ENCODE measurements at places on chromosomes 12 and 14.

- no peak for DNase-seq
Observed at GRCh38 chr12:54258201-54258681, 21.7 kb downstream of the CBX5 start.

- DNase-seq, result no peak
Observed at GRCh38 chr12:26854031-26854390, 21.0 kb upstream of the ITPR2 start.

- DNase-seq, result peak; percentile 22
Observed at GRCh38 chr12:68565391-68565903, 45.3 kb upstream of the RAP1B start.

GRCh38 chr14:73884438-73885190 lies 2.0 kb upstream of the ZNF410 start:
- no peak for DNase-seq

- DNase-seq, result no peak
Observed at GRCh38 chr12:93860668-93861373, 183.6 kb downstream of the CRADD start.

GRCh38 chr12:132834181-132834711 lies 5.6 kb upstream of the GOLGA3 start:
- no peak for DNase-seq

- no peak for DNase-seq
Observed at GRCh38 chr12:75651342-75651695, 139.9 kb upstream of the KRR1 start.

DNA sequence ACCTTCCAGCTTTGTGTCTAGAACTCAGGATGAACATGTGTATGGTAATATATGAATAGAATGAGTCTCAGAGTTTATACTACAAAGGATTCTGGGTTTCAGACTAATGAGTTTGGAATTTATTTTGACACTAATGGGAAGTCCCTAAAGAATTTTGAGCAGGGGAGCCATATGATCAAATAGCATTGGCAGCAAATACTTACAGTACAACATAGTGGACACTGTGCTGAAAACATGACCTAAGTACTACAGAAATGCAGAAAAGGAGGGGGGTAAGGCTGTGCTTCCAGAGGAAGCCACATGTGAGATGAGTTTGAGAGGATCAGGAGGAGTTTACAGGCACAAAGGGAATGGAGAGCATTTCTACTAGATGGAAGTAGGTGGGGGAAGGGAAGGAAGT lies 225.8 kb downstream of the C12orf42 start:
- DNase-seq, result no peak

DNA sequence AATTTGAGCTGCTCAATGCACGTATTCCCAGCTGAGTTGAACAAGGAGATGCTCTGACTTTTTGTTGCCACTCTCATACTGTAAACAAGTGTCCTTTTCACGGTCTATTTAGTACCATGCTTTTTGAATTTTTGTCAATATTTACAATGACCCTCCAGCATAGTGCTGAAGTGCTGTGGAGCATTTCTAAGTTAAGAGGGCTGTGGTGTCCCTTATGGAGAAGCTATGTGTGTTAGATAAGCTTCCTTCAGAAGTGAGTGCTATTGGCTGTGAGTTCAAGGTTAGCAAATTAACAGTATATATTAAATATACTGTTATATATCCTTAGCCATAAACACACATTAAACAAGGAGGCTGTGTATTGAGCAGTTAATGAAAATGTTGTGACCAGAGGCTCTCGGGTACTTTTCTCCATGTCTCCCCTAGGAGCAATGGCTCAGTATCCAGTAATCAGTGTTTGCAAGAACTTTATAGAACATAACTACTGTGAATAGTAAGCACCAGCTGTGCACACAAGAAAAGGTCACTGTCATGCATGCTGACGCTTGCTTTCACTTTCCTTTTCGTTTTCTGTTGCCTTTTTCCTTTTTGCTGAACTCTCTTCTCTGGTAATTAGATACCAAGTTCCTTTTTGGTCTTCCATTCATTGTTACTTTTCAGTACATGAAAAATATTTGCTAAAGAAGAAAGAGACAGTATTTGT lies 187.2 kb upstream of the NEDD1 start:
- DNase-seq, result no peak

- no peak for DNase-seq
Observed at GRCh38 chr14:77318006-77318553, 2.6 kb downstream of the POMT2 start.

DNA sequence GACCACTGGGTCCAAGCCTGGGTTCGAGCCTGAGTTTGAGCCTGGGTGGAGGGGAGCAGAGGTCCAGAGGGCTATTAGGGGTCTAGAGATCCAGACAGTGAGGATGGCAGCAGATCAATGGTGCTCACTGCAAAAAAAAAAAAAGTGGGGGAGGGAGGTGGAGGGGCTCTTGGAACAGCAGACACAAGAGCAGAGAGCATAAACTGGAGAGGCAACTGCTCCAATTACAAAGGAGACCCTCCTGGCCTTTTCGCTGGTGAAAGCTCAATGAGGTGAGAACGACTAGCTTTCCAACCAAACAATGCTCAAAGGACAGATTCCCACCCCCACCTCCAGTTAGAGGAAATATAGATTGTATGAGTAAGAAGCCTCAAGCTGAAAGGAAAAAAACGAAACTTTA lies 124.2 kb upstream of the TSPAN8 start:
- DNase-seq, result no peak

DNA sequence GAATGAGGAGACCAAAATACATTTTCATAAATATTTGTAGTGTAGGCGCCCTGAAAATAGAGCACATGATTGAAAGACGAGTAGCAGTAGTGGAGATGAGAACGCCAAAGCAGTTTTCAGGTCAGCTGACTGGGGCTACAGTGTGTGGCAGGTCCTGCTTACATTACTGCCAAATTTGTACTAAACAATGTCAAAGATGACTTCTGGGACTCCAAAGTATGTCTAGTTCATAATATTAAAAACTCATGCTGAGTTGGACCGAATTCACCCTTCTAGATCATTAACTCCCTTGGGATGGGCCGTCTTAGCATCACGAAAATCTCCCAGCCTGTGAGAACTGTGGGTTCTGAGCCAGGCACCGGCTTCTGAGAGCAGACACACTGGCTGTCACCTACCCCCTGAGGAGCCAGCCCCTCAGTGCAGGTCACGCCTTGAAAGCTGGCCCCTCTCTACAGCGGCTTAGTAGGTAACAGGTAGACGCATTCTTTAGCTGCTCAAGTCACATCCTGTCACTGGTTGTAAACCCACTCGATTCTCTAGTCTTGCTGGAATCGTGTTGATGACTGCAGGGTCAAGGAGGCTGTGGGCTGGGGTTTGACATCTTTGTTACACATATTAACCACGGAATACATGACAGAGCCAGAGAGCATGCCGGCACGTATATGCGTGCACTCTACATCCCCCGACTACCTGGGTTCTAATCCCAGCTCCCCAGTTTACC lies 210.4 kb downstream of the ETV6 start:
- DNase-seq, result no peak

- DNase-seq, result no peak
Observed at GRCh38 chr12:76848132-76848531, 30.7 kb downstream of the CSRP2 start.

DNA sequence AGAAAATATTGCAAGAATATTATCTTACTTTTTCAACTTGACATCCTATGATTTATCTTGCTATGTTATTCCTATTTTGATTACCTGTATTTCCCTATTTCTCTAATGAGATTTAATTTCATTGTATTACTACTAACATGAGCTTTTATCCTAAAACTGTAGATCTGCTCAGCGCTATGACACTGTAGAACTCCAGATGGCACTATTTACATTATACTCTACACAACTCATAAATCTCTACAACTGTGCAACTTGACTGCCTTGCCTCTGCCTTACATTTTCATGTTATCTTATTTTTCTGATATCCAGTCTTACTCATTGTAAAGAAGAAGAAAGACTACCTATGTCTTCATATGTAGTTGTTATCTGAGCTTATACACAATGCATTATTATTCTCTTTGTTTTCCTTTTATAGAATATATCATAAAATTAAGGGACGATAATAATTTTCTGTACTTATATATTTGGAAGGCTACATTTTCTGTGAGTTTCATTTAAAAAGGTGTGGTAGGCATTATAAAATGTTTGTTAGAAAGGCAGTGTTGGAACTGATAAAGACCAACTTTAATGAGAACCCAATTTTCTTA lies 24.1 kb downstream of the NUP37 start:
- no peak for DNase-seq

DNA sequence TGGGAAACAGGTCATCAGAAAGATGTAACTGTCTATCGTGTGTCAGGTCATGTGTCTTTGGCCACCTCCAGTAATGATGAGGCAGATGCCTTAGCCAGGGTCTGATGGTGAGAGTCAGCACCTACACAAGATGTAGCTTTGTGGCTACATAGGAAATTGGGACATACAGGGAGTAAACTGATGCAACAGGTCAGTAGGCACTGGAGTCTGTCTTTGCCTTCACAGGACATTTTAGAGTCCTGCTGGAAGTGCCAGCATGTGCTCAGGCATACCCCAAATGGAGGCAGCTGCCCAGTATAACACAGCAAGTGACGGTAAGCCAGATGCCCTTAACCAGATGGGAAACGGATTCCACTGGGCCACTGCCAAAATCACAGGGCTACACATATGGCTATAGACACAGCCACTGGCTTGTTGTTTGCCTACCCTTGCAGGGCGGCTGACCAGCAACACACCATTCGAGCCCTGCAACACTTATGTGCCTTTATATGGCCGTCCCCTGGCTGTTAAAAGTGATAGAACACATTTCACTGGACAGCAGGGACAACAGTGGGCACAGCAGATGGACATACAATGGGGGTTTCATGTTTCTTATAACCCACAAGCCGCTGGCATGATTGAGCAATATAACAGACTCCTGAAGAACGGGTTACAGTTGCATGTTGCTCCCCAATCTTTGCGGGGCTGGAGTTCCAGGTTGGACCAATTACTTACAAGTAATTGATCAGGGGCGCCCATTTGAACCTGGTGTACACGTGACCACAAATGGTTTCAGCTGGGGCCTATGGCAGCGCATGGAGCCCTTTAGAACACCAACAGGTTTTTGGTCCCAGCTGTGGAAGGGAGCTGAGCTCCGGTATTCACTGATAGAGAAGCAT lies 12.9 kb upstream of the RNASE12 start:
- no peak for DNase-seq

- no peak for DNase-seq
Observed at GRCh38 chr12:51941011-51941581, 10.4 kb upstream of the ACVR1B start.

DNA sequence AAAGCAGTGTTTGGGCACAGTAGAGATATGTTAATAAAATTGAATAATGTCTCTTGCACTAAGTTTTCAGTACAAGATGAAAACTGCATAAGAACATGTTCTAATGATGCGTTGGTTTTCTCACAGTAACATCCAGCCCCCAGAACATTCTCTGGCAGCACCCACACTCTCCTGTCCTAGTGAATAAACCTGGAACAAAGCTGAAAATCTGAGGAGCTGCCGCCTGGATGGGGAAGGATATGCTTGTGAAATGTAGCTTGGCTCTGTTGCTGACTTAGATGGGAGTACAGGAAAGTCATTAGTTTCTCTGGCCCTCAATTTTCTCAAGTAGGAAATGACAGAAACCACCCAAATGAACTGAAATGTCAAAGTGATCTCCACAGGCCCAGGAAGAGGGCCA lies 323.8 kb downstream of the APAF1 start:
- DNase-seq, result no peak

DNA sequence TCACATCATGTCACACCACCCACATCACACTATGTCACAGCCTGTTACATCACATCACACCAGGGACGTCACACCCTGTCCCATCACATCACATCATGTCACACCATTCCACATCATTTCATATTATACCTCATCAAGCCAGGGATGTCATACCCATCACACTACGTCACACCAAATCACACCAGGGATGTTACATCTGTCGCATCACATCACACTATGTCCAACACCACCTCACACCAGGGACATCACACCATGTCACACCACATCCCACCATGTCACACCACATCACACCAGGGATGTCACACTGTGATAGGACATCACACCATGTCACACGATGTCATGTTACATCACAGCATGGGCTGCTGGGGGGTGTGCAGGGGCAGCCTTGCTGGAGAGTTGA lies 110.6 kb downstream of the TMEM121 start:
- no peak for DNase-seq

GRCh38 chr12:68455691-68456345 lies 123.7 kb upstream of the MDM1 start:
- no peak for DNase-seq

GRCh38 chr14:104659764-104660523 lies 29.5 kb upstream of the INF2 start:
- DNase-seq, result no peak

- no peak for DNase-seq
Observed at GRCh38 chr12:5499566-5500330, 67.8 kb downstream of the NTF3 start.

- DNase-seq, result peak; percentile 40
Observed at GRCh38 chr12:13278249-13278787, 81.8 kb downstream of the EMP1 start.

GRCh38 chr12:4665236-4665635 lies 16.3 kb downstream of the NDUFA9 start:
- DNase-seq, result no peak

DNA sequence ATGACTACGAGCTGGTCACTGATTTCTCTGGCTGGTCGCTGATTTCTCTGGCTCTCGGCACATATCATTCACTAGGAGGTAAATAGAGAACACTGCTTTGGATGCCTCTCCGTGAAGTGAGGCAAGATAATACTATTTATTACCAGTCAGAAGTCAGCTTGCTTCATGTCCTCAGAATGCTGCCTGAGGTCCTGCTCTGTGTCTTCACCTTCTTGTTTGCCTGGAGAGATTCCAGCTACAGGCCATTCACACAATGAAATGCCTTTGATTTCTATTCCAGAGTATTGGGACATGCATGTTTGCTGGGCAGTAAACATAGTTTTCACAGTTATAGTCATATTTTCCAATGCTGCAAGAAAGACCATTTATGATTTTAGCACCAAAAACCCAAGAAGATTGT lies 106.7 kb downstream of the AEBP2 start:
- no peak for DNase-seq

DNA sequence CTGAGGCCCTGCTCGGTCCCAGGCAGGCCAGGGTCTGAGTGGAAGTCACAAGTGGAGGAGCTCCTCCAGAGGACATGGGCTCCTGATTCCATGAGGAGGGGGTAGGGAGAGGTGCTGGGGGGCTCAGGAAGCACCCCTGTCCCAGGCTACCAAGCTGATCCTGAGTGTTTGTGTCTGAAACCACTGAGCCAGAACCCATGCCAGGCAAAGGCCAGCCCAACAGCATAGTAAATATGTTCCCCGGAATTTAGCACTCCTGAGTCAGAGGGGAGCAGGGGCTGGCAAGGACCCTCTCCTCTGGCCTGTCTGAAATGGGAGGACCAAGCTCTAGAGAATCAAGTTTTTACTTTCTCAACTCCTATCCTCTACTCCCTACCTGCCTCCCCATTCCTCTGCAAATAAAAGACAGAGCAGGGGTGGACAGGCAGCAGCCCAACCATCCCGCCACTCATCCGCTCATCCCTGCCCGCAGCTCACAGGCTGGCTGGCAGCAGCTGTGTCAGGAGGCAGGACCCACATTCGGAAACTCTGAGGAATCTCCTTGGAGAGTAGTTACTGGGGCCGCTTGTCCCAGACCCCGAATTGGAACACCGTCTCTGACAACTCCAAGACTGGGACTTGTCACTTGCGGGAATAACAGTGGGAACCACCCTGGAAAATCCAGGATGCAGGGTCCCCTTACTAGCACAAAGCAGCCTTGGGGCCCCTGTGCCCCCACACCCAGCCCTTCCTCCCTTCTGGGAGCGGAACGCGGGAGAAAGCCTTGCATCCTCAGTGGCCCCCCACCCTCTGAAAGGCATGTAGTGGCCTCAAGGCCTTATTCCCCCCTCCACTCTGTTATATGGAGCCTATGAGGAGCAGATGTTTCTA lies 102.5 kb downstream of the ZFP36L1 start:
- no peak for DNase-seq
